ENCODE measurements at places on chromosomes 5 and 9.

DNA sequence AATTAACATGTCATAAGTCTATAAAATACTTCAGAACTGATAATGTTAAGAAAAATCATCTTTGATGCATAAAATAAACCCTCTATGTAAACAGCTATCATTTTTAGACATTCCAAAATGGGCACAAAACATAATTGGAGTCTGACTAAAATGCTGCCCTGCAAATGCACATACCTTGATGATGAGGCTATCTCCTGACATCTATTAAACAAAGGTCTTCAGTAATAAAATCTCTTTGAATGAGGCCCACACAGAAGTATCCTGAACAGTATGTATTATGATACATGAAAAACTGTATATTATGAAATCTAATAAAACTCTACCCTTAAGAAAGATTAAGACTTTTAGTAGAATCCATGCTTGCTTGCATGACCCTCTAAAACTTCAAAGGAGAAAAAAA lies 66.1 kb downstream of the FBXL17 start:
- DNase-seq, result no peak

DNA sequence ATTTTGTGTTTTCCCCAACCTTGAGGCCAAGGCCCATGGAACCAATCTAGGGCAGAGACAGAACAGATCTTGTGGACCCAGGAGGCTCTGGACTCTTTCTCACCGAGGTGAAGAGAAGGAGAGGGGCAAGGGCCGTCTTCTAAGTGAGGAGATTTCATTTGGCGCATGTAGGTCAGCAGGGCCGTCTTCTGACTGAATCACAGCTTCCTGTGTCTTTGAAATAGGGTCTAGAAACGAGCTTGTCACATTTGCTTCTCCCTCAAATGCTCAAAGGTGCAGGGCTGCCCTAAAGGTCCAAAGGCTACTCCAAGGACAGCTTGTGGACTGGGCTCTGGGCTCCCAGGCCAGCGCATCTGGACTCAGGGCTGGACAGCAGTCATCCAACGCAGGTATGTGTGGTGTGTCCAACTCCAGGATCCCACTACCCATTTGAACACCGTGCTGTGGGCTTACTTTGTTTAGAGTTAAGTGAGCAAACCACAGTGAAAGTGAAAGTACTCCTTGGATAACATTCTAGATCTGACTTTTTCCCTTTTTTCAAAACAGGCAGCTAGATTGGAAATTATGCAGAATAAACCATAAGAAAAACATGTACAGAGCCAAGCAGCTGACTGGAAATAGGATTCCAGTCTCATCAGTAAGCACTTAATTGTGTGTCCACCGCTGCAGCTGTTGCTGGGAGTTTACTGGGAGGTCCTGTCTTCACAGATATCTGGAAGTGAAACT lies 357.0 kb downstream of the GADD45G start:
- DNase-seq, result no peak

- no peak for DNase-seq
These were observed 130.9 kb downstream of the ERCC6L2 start for GRCh38 chr9:96006296-96006879.

DNA sequence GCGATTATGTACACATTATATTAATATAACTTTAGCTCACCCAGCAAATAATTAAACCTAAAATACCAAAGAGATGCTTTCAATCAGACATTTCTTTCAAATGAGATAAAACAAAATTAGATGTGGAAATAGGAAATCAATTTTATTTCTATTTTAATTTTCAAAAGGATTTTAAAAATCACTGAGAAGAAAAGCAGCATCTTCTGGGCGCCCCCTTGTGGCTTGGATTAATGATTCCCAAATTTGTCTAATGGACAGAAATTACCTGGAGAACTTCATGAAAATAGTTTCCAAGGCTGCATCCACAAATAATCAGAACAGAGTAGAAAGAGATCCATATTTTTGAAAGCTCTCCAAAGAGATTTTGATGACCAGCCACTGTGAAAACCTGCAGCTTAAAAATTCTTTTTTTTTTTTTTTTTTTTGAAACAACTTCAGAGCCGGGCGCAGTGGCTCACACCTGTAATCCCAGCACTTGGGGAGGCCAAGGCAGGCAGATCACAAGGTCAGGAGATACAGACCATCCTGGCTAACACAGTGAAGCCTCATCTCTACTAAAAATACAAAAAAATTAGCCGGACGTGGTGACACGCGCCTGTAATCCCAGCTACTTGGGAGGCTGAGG lies 50.9 kb upstream of the CEMIP2 start:
- no peak for DNase-seq

DNA sequence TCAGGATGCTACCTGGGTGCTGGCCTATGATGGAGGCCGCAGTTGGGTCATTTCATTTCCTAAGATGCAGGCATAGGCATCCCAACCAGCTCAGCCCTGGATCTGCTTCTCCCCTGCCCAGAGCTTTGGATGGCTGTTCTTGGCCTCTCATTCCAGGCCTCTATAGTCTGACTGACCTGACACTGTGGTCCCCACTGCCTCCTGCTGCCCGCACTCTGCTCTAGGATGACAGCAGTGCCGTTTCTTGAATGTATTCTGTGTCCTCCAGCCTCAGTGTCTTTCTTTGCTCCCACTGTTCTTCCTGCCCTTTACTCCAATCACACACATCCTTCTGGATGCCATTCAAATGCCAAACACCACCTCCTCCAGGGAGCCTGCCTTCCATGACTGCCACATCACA lies 235.7 kb downstream of the HSPA4 start:
- DNase-seq, result peak; percentile 30

DNA sequence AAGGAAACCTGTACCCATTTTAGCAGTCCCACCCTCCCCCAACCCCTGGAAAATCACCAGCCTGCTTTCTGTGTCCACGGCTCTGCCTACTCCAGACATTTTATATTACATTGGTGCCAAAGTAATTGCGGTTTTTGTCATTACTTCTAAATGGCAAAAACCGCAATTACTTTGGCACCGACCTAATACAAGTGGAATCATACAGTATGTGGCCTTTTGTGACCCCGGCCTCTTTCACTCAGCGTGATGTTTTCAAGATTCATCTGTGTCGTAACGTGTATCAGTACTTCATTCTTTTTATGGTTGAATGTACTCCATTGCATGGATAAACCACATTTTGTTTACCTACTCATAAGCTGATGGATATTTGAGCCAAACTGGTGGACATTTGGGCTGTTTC lies 9.7 kb upstream of the ORM1 start:
- no peak for DNase-seq

GRCh38 chr5:73027361-73027760 lies 71.5 kb downstream of the FCHO2 start:
- no peak for DNase-seq

DNA sequence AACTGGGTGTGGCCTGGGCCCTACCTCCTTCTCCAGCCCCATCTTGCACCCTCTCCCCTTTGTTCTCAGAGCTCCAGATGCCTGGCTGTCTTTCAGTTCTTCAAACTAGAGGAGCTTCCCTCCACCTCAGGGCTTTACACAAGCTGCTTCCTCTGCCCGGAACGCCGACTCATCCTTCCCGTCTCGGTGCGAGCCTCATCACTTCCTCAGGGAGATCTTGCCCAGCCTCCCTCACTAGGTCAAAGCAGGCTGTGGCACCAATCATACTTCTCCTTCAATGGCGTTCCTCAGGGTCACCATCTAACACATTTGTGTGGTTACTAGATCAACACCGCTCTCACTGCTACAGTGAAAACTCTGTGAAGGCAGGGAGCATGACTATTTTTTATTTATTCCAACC lies 56.2 kb upstream of the ZSWIM6 start:
- DNase-seq, result no peak

- no peak for DNase-seq
These were observed 125.4 kb downstream of the C5orf15 start for GRCh38 chr5:133842846-133843611.

- no peak for DNase-seq
These were observed 431.2 kb downstream of the AGTPBP1 start for GRCh38 chr9:85310573-85310972.

DNA sequence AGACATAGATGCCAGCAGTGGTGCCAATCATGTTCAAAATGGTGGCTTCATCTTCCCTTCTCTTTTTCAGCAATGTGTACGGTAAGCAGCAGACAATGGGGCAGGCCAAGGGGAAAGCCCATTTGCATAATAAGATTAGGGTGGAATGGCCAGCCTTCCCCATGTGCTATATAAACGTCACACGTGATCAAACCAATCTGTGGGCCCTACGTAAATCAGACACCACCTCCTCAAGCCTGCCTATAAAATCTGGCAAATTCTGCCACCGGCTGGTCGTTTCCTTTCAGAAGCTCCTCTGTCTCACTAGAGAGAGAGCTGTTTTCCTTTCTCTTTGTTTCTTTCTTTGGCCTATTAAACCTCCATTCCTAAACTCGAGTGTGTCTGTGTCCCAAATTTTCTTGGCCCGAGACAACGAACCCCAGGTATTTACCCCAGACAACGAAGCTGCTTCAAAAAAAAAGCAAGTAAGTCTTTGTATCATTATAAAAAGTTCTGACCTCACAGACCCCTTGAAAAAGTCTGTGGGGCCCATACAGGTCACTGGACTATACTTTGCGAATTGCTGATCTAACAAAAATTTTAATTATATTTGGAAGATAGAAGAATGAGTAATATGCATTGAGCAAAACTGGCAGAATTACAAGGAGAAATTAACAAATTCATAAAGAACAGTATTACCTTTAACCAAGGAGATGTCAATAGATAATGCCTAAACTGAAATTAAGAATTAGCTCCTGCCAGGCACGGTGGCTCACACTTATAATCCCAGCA lies 15.2 kb downstream of the ZBTB5 start:
- DNase-seq, result no peak

DNA sequence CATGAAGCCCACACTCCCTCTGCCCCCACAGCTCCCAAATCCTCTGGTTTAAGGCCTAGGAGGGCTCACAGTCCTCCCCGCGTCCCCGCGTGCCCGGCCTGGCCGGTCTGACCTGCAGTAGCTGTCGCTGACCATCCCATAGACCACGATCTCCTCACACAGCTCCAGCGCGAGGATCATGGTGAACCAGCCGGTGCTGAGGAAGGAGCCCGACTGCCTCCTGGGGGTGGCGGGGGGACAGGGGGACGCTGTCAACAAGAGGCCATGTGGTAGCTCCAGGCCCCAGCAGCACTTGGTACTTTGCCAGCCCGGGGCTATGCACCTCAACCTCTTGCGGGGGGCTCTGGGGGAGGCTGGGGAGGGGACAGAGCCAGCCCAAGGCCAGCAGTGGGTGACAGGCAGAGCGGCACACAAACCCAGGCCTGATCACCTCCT lies 7.0 kb downstream of the ST6GALNAC4 start:
- DNase-seq, result no peak

GRCh38 chr5:180644129-180644824 lies 5.1 kb downstream of the FLT4 start:
- DNase-seq, result no peak

GRCh38 chr9:120865809-120866208 lies 11.2 kb downstream of the PHF19 start:
- no peak for DNase-seq

DNA sequence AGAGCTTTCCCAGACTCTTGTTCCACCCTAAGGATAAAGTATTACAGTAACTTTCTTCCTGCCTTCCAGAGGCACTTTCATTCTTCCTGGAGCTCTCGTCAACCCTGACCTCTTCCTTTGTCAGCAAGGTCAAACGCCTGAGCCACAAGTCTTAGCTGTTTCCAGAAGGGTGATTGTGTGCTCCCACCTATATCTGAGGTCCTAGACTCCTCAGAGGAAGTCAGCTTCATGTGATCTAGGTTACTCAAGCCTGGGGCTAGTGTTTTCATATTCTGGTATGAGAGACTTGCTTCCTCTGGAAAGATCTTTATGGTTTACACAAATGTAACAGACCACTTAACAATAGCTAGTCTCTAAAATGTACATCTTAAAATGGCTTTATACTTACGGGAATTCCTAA lies 5.4 kb upstream of the FAM120A start:
- no peak for DNase-seq

DNA sequence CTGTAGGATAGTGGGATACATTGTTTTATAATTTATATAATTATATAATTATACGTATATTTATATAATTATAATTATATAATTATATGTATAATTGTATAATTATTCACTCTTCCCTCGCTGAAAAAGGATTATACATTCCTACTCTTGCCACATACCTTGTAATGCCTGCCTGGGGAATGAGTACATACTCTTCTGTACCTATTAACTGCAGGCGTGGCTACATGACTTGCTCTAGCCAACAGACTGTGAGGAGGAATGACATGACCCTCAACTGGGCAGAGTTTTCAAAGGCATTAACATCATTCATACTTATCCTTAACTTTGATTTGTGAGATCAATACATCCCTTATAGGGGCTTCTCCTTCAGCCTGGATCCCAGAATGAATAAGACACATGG lies 19.1 kb downstream of the ERMP1 start:
- DNase-seq, result no peak

DNA sequence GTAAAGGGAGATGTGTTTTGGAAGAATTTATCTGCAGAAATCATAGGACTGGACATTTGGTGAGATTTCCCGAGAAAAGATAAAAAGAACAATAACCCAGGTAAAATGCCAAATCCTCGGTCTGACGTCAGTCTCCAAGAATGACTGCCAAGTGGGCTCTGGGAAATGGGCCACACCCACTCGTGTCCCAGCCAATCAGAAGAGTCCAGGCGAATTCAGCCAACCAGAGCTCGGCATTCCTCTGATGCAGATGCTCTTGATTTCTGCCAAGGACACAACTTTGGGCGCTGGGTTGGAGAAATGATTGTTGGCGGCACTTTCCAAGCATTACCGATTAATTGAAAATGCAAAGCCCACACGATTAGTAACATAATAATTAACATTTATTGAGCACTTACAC lies 73.3 kb downstream of the FGF18 start:
- DNase-seq, result no peak

DNA sequence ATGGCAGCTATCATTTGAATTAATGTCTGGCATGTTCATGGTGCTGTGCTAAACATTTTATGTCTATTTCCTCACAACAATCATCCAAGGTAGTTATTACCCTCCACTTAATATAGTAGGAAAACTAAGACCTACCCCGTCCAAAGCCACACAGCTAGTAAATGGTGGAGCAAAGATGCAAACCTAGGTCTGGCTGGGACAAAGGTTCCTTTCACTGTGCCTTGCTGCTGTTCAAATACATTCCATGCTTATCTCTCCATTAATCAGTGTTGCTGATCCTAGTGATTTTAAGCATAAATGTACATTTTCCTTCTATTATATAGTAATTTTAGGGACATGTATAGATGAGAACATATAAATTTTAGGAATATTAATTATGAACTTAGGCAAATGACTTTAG lies 38.7 kb downstream of the CCDC125 start:
- no peak for DNase-seq

DNA sequence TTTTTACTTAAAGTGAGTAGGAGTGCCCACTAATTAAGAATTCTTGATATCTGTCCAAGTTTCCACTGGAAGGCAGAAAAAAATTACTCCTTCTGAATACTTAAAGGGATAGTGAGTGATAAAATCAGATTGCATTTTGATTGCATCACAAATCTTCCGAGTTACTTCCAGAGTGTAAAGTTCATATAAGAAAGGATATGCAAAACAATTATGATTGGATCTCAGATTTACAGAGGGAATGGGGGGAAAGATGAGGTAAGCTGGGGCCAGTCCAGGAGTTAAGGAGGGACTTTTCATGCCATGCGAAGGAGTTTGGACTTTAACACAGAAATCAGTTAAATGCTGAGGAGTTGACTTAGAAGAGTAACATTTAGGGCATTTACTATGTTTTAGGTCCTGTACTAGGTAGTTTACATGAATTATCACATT lies 9.3 kb upstream of the RNF145 start:
- no peak for DNase-seq

- DNase-seq, result no peak
These were observed 118.7 kb upstream of the CCDC112 start for GRCh38 chr5:115415143-115415491.

Data from NCI-H446 (cell line).